Hematopoietic multipotent progenitor cell treated with erythropoietin and hydrocortisone succinate and interleukin-3 and kit ligand, for 6 days (in vitro differentiated cells): ENCODE measurements at places on chromosomes 7 and 10.

DNA sequence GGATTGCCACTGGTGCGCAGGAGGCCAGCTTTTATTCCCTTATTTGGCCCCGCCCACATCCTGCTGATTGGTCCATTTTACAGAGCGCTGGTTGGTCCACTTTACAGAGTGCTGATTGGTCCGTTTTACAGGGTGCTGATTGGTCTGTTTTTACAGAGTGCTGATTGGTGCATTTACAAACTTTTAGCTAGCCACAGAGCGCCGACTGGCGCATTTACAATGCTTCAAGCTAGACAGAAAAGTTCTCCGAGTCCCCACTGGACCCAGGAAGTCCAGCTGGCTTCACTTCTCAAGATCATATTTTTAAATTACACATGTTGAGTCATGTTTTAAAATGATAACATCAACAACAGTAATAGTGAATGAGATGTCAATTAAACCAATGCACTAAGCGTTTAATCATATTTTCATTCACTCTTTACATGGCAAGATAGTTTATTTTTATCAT, 128.3 kb downstream of the CUBN start:
- no peak for DNase-seq

DNA sequence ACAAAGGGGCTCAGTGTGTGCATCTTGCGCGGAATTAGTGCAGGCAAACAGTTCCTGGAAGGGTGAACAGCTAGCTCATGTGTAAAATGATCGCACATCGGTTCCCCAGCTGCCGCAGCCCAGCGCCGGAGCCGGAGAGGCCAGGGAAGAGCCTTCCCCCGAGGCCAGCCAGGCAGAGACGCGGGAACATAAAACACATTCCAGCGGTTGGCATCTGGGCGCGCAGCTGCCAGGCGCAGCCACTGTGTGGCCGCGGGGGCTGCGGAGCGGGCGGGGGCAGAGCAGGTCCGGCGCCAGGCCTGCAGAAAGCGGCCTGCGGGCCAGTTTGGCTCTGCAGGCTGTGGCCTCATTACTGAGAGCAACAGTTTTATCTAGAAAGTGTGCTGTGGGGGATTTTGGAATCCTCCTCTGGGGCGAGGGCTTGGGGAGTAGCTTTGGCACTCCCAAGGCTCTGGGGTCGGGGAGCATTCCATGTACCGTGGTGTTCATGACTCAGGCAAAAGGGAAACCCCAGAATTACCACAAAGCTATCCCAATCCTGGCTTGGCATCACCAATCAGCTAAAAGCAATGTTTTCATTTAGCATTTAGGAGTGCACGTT, 74.3 kb downstream of the SAMD9 start:
- DNase-seq, result peak; percentile 20

GRCh38 chr7:107563081-107563774, 492 bp downstream of the COG5 start:
- DNase-seq, result peak; percentile 67

DNA sequence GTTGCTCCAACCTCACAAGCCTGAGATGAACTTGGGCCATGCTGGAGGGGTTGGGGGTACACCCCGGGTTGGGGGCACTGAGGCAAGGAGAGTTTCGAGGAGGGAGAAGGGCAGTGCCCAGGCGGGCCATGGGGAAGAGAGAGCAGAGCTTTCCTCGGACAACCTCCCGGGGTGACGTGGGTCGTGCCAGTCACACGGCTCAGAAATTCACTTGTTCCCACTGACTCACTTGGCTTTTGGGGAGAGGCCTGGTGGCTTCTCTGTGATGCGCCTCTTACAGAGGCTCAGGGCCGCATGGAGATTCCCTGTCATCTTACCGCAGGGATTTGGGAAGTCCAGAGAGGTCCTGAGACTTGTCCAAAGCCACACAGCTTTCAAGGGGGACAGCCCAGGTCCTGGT, 2.9 kb downstream of the LAT2 start:
- DNase-seq, result no peak

DNA sequence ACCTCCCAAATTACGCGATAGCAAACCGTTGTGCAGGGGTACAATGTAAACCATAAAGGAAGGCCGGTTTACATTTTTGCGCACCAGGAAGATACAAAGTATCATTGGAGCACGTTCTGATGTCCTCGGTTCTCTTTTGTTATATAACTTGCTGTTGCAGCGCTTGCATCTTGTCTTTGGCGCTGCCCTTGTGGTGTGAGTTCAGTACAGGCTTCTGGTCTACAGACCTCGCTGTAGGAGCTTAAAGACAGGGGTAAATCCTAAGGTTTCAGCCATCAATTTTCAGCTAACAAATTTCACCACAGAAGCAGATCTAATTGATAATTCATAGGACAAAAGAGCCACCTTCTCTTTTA, 1.5 kb upstream of the MKX start:
- DNase-seq, result peak; percentile 21

- DNase-seq, result no peak
Measured at GRCh38 chr10:17657103-17657500, 13.2 kb downstream of the STAM start.

GRCh38 chr7:149286811-149287400, 24.9 kb downstream of the ZNF783 start:
- DNase-seq, result no peak

DNA sequence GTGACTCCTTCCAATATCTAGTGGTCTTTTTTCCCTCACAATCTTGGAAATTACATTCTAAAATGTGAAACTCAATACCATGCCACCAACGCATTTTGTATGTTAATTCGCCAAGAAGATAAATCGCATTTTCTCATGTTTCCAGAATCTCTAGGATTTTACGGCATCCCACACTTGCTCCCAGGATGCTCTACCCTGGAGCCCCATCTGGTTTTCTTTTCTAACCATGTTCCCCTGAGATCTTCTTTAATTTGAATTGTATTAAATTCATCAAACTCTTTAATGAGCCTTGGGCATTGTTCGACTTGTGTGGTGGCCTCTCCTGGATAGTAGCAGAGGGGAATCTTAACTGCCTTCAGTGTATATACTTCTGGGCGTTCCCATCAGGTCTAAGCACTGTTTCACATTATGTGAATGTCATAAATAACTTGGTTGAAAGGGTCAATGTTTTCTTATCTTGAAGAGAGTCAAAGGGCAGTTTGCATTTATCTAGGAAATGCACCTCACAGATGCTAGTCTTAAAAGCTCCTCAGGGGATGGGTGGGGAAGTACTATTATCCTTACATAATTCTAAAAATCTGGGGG, 169.1 kb upstream of the MEOX2 start:
- no peak for DNase-seq

- no peak for DNase-seq
Measured at GRCh38 chr7:4186513-4186780, 495.6 kb upstream of the FOXK1 start.

GRCh38 chr10:1168763-1169162, 112.6 kb downstream of the WDR37 start:
- no peak for DNase-seq

- no peak for DNase-seq
Measured at GRCh38 chr7:83415840-83416239, 233.1 kb downstream of the SEMA3E start.

GRCh38 chr7:11716185-11716584, 115.8 kb downstream of the THSD7A start:
- no peak for DNase-seq

DNA sequence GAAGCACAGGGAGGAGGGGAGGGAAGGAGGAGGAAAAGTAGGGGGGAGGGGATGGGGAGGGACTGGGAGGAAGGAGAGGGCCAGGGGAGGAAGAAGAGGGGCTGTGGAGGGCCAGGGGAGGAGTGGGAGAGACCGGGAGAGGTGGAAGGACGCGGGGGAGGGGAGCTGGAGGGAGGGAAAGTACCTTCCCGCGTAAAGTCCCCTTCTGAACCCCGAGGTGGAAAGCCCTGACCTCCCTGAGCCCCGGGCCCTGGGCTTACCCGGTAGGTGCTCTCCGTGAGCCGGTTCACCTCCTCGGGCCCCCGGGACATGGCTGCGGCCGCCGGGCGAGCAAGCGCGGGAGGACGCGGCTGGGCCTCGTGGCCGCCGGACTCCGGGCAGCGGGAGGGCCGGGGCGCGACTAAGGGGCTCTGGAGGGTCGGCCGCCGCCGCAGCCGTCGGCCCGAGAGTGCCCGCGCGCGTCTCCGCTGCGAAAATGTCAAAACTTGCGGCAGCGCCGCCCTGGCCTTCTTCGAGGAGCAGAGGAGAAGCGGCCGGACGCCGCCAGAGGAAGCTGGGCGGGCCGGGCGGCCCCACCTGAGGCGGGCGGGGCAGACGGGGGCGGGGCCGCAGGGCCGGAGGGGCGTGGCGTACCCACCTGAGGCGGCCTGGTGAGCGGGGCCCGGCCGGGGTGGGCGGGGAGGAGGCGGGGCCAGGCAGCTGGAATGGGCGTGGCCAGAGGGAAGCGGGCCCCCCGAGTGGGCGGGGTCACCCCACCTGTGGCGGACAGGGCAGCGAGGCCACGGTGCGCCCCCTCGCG, at the start of gene BAIAP2L1:
BAIAP2L1 (minus strand) TSS at position 549 of the 799 bp plus-strand sequence; CDS start at position 311, 238 bp downstream.
- DNase-seq, result peak; percentile 71

DNA sequence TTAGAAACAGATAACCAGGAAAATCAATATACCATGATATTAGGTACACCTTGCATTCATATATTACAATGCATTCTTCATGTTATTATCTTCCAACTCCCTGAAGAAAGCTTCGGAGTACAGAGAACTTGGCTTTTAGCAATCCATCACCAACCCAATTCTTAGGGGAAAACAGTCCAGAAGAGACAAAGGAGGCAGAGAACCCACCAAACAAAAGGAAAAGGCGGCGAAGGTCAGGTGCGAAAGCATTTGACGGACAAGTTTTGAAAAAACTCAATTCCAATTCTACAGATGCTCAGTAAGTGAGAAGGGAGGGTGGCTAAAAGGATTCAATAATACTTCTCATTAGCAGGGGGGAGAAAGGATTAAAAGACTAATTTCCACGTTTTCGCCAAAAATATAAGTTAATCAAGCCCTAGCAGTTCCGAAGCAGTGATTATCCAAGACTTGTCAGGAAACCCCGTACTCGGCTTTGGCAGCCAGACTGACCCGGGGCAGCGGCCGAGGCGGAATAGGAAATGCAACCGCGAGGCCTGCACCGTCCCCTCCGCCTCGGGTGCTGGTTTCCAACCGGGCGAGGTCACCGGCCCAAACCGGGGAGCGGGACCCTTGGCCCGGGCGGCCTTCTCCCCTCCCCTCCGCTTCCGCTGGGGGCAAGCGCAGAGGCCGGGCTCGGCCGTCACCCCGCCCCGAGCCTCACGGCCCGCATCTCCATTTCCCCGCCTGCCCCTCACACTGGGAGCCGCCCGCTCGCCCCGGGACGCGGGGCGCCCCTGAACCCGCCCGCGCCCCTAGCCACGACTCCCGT, 747 bp downstream of the GDI2 start:
- DNase-seq, result peak; percentile 51

DNA sequence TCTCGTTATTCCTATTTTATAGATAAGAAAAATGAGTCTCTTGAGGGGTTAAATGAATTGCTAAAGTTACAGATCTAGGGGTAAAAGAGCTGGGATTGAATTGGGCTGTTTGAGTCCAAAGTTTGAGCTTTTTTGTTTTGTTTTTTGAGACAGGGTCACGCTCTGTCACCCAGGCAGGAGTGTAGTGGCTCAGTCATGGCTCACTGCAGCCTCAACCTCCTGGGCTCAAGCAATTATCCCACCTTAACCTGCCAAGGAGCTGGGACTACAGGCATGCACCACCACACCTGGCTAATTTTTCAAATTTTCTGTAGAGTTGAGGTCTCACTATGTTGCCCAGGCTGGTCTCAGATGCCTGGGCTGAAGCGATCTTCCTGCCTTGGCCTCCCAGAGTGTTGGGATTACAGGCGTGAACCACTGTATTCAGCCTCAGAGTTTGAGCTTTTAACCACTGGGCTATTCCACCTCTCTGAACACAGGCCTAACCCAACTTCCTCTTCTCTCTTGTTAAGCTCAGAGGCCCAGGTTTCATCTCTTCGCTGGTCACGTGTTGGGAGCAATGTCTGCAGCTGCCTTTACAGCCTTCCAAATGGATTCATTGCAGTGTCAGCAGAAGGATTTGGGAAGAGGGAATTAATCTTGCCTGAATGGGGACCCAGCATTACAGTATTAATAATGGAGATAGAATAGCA, 8.0 kb downstream of the SUFU start:
- peak; percentile 52 for DNase-seq

- no peak for DNase-seq
Measured at GRCh38 chr10:88147000-88147798, 283.8 kb downstream of the PTEN start.

GRCh38 chr7:42493436-42494198, 256.6 kb upstream of the GLI3 start:
- DNase-seq, result peak; percentile 9

- DNase-seq, result no peak
Measured at GRCh38 chr7:48365010-48365409, 193.8 kb downstream of the ABCA13 start.

DNA sequence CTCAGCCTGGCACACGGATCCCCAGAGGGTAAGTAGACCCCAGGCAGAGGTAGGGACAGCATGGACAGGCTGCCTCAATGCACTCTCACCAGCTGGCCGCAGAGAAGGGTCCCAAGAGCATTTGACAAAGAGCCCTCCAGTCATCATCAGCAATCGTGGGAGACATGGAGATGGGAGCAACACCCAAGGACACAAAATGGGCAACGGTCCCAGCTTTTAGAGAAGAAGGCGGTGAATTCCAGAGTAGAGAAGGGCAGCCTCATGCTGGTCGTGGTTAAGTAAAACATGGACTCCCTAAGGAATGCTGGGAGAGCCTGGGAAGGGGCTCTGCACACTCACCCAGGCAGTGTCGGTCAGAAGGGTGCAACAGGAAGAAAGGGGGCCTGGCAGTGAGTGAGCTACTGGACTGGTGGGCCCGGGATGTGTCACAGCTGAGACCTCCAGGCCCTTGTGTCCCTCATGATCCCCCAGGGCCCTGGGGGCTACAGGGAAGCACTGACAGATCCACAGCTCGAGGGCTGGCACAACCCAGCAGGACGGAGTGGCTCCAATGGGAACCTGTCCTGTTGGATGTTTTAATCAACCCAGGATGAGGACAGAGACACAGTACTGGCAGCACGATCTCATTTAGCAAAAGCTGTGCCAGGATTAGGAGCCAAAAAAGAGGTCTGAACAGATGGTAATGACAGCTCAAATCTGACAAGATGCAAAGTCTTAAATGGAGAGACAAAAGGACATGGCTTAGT, 147.1 kb downstream of the NEURL1 start:
- no peak for DNase-seq

GRCh38 chr10:109998513-109998912, 9.3 kb upstream of the ADD3 start:
- DNase-seq, result no peak

DNA sequence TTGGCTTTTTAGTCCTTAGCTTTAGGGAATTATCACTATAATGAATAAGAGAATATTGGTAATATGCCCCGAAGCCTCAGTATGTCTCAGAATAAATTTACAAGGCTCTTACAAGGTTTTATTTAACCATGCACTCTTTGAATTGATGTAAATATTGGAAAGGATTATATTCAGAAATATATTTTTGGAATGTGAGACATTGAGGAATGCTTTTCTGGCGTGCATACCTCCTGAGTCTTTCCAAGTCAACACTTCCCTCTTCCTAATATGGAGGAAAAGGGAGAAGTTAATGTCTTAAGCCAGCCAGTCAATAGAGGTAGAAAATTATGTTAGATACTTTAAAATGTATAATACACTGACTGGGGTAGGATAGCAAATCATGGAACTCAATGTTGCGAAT, 1.2 kb upstream of the OR2F1 start:
- no peak for DNase-seq
